ENCODE measurements at places on chromosomes 3 and 15. TPM values are rescaled to one million over a fixed set of nuclear protein-coding genes. Genes with fewer than 3 reads are reported as not detected.
A peak's percentile ranks its signal among the peaks of the same experiment; 100 is the strongest.

GRCh38 chr3:64344721-64345207 is 119.5 kb upstream of the PRICKLE2 start:
- no peak overlapping the region for H3K4me3 ChIP-seq
- no peak for DNase-seq
- no peaks in the 10 kb centered on the region for H3K27me3 ChIP-seq

DNA sequence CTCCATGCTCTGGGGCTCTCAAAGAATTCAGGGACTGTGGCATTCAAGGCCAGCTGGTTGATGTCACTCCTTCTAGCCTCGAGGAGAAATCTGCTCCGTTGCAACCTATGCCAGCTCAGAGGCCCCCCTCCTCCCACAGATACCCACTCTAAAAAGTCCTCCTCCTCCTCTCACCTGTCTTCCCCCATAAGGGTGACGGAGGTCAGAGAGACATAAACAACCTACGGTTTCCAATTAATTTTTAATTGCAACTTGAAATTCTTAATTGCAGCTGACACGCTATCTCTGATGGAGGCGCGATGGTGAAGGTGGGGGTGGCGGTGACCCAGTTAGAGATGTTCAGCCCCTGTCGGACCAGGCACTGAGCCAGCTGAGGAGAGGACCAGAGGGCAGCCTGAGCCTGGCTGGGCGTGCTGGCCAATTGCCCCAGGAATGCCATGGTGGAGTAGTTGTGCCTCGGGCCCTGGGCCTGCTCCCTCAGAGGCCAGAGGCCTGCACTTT is 43.2 kb upstream of the INSYN1 start:
- no peak for DNase-seq
- H3K4me3 ChIP-seq: no peak overlapping the region
- no peaks in the 10 kb centered on the region for H3K36me3 ChIP-seq
- H3K4me1 ChIP-seq: no peaks in the 10 kb centered on the region
- H3K27ac ChIP-seq: no peak overlapping the region

- H3K27me3 ChIP-seq: no peaks in the 10 kb centered on the region
- no peaks in the 10 kb centered on the region for H3K36me3 ChIP-seq
- H3K4me3 ChIP-seq: no peak overlapping the region
- DNase-seq: peak; percentile 32
- H3K4me1 ChIP-seq: peaks cover 24% of the 10 kb centered on the region
Measured at GRCh38 chr15:101194546-101195125, 57.2 kb downstream of the CHSY1 start.

DNA sequence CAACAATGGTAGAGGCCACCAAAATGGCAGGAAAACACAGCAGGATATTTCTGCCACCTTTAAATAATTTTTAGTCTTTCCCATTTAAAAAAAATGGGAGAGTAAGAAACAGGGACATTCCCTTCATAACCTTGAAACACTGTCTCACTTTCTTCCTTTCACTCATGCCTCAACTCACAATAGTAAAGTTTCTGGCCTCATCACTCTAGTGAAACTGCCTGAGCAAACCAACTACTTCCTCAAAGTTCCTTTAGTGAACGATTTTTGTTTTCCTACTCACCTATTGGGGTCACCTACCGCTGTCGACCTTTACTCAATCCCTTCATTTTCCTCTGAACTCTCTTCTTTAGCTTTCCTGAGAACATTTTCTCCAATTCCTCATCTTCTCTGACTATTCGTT is 33.0 kb downstream of the SHC4 start:
- H3K4me3 ChIP-seq: no peak overlapping the region
- no peak for DNase-seq
- H3K27me3 ChIP-seq: peaks cover 9% of the 10 kb centered on the region
- H3K36me3 ChIP-seq: no peaks in the 10 kb centered on the region
- no peaks in the 10 kb centered on the region for H3K4me1 ChIP-seq

DNA sequence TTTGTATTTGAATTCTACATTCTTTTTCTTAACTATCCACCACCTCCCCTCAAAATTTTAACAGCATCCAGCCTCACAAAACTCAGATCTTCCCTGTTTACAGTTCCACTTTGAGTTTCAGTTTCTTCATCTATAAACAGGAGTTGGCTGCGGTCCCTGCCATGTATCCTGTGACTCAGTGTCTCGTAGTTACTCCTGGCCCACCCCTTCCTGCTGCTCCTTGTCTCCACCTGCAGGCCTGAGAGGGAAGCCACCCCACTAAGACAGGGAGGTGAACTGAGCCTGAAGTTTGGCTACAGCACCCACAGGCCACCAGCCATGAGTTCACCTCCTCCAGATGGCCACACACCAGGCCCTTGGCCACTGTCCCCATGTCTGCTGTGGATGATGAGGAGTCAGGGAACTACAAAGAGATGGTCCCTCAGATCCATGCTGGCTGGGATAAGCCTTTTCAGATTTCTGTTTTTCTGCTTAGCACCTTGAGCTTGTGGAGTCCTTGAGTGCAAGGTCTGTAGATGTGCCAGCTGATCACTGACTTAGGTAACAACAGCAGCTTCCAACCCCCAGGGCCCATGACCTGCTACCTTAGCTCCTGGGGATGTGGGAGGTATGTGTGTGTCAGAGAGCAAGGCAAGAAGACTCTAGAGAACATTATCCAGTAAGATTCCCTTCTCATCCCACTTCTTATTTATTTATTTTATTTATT is 37.5 kb downstream of the CD86 start:
- no peak for DNase-seq
- H3K4me1 ChIP-seq: no peaks in the 10 kb centered on the region
- no peaks in the 10 kb centered on the region for H3K27me3 ChIP-seq
- H3K36me3 ChIP-seq: no peaks in the 10 kb centered on the region
- no peak overlapping the region for H3K27ac ChIP-seq
- no peak overlapping the region for H3K4me3 ChIP-seq

- no peak overlapping the region for H3K4me3 ChIP-seq
- no peaks in the 10 kb centered on the region for H3K36me3 ChIP-seq
- no peak for DNase-seq
- H3K27me3 ChIP-seq: no peaks in the 10 kb centered on the region
- H3K27ac ChIP-seq: no peak overlapping the region
Measured at GRCh38 chr3:55664387-55664786, 177.3 kb upstream of the WNT5A start.

DNA sequence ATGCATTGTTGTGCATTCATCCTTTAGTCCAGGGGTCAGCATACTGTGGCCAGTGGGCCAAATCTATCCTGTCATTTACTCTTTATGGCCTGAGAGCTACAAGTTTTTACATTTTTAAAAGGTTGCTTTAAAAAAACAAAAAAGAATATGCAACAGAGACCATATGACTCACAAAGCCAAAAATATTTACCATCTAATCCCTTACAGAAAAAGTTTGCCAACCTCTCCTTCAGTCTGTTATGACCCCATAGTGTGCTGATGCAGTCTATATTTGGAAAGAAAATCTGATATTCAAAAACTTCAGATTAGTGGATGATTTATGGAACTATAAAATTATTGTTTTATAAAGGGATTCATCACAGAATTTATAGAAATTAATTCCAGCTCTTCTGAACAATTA is 237.5 kb upstream of the IL12A start:
- H3K4me3 ChIP-seq: no peak overlapping the region
- no peaks in the 10 kb centered on the region for H3K27me3 ChIP-seq
- no peak for DNase-seq
- no peaks in the 10 kb centered on the region for H3K4me1 ChIP-seq
- H3K27ac ChIP-seq: no peak overlapping the region

- no peaks in the 10 kb centered on the region for H3K4me1 ChIP-seq
- no peak overlapping the region for H3K27ac ChIP-seq
- no peak overlapping the region for H3K4me3 ChIP-seq
- no peak for DNase-seq
Measured at GRCh38 chr3:187211532-187212195, 14.4 kb downstream of the RTP1 start.

- no peaks in the 10 kb centered on the region for H3K36me3 ChIP-seq
- DNase-seq: no peak
- no peak overlapping the region for H3K4me3 ChIP-seq
Measured at GRCh38 chr3:145094355-145094941, 1066.5 kb downstream of the PLOD2 start.

- no peaks in the 10 kb centered on the region for H3K27me3 ChIP-seq
- H3K27ac ChIP-seq: no peak overlapping the region
- H3K36me3 ChIP-seq: peaks cover 19% of the 10 kb centered on the region
- H3K4me1 ChIP-seq: no peaks in the 10 kb centered on the region
- DNase-seq: no peak
- no peak overlapping the region for H3K4me3 ChIP-seq
Measured at GRCh38 chr3:158709666-158710083, 22.6 kb downstream of the RARRES1 start.

GRCh38 chr15:79474252-79474651 is 42.1 kb downstream of the MINAR1 start:
- H3K4me1 ChIP-seq: no peaks in the 10 kb centered on the region
- no peak overlapping the region for H3K27ac ChIP-seq
- DNase-seq: no peak
- no peak overlapping the region for H3K4me3 ChIP-seq

DNA sequence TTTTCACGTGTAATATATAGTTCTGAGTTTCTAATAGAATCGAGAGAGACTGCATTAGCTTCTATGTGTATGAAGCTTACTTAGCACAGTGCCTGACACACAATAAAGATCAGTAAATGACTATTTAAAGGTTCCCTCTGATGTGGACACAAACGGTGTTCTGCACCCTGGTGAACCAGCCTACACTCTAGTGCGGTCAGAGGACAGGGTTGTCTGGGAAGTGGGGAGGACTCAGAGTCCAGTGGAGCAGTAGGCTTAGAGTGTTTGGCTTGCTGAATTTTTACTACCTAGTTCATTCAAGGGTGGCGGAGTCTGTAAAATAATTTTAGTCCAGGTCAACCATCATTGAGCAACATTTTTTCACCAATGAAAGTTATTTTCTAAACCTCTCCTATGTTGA is 77.8 kb downstream of the DIPK2A start:
- H3K4me3 ChIP-seq: no peak overlapping the region
- H3K36me3 ChIP-seq: no peaks in the 10 kb centered on the region
- no peak overlapping the region for H3K27ac ChIP-seq
- no peak for DNase-seq

DNA sequence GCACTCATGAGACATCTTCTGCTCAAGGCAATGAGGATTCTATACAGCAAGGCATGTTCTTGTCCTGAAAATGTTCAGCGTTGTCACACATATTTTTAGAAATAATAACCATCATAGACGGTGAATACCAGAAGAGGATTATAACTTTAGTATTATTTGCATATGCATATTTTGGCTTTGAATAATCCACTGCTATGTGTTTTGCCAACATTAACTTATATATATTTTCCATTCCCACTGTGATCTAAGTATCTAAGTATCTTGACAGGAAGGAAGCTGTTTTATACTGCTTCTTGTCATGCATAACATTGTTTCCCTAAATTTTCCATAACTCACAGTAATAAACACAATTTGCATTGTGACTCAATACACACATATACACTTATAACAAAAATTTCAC is 509.5 kb downstream of the TBL1XR1 start:
- H3K36me3 ChIP-seq: no peaks in the 10 kb centered on the region
- no peaks in the 10 kb centered on the region for H3K4me1 ChIP-seq
- H3K4me3 ChIP-seq: no peak overlapping the region
- no peak overlapping the region for H3K27ac ChIP-seq
- no peaks in the 10 kb centered on the region for H3K27me3 ChIP-seq
- DNase-seq: no peak

GRCh38 chr15:49815950-49816349 is 195.1 kb downstream of the DTWD1 start:
- DNase-seq: no peak
- no peak overlapping the region for H3K27ac ChIP-seq
- H3K27me3 ChIP-seq: no peaks in the 10 kb centered on the region
- no peaks in the 10 kb centered on the region for H3K36me3 ChIP-seq
- no peak overlapping the region for H3K4me3 ChIP-seq

- H3K36me3 ChIP-seq: peaks cover 5% of the 10 kb centered on the region
- no peaks in the 10 kb centered on the region for H3K4me1 ChIP-seq
- H3K4me3 ChIP-seq: no peak overlapping the region
- DNase-seq: no peak
- H3K27me3 ChIP-seq: no peaks in the 10 kb centered on the region
Measured at GRCh38 chr3:188212308-188212969, 58.5 kb downstream of the LPP start.

GRCh38 chr3:149977386-149977785 is 6.7 kb upstream of the PFN2 start:
- no peak overlapping the region for H3K4me3 ChIP-seq
- H3K4me1 ChIP-seq: no peaks in the 10 kb centered on the region
- peaks cover 31% of the 10 kb centered on the region for H3K27me3 ChIP-seq
- no peaks in the 10 kb centered on the region for H3K36me3 ChIP-seq
- DNase-seq: no peak
- no peak overlapping the region for H3K27ac ChIP-seq

- H3K36me3 ChIP-seq: no peaks in the 10 kb centered on the region
- no peak overlapping the region for H3K27ac ChIP-seq
- H3K27me3 ChIP-seq: no peaks in the 10 kb centered on the region
- DNase-seq: no peak
Measured at GRCh38 chr3:25125201-25125600, 302.9 kb upstream of the RARB start.

DNA sequence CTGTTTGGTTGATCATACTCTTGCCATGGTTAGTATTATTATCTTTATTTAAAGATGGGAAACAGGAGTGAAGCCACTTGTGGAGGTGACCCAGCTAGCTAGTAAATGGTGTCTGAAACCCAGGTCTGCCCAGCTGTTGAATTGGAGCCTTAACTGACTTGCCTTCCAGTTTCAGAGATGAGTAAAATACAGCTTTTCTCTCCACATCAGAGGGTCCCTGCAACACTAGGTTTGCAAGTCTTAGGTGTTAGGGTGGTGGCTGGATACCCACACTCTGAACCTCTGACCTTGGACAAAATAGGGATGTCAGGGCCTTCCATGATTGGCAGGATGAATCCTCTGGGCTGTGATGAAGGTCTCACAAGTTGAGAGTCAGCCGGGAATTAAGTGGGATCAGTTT is 4.1 kb downstream of the FLNB start:
- H3K36me3 ChIP-seq: no peaks in the 10 kb centered on the region
- H3K27me3 ChIP-seq: no peaks in the 10 kb centered on the region
- no peak overlapping the region for H3K4me3 ChIP-seq
- peaks cover 35% of the 10 kb centered on the region for H3K4me1 ChIP-seq
- no peak for DNase-seq

GRCh38 chr3:129441782-129442181 is 1.8 kb downstream of the IFT122 start:
- H3K4me3 ChIP-seq: peak overlapping the region; percentile 91
- no peak for DNase-seq
- peaks cover 7% of the 10 kb centered on the region for H3K36me3 ChIP-seq
- H3K27ac ChIP-seq: peak overlapping the region; percentile 92
- H3K27me3 ChIP-seq: no peaks in the 10 kb centered on the region
- peaks cover 35% of the 10 kb centered on the region for H3K4me1 ChIP-seq

CTXND1 gene
- polyA plus RNA-seq: not detected

ISLR2 gene
- not detected for polyA plus RNA-seq

SLC22A14 gene
- polyA plus RNA-seq: not detected

GHSR gene
- polyA plus RNA-seq: not detected

TMEM40 gene
- not detected for polyA plus RNA-seq

FAM219B gene
- polyA plus RNA-seq: 26.2 TPM

SLC2A2 gene
- polyA plus RNA-seq: not detected

ATP13A4 gene
- not detected for polyA plus RNA-seq

REC114 gene
- polyA plus RNA-seq: not detected

ZNF502 gene
- polyA plus RNA-seq: 1.3 TPM

CHRNA5 gene
- 2.0 TPM for polyA plus RNA-seq
